PC-3 (cell line): ENCODE measurements at places on chromosomes 1 and 21.
A peak's percentile ranks its signal among the peaks of the same experiment; 100 is the strongest.

GRCh38 chr1:169680377-169681019 lies 30.9 kb downstream of the SELL start:
- DNase-seq = no peak

DNA sequence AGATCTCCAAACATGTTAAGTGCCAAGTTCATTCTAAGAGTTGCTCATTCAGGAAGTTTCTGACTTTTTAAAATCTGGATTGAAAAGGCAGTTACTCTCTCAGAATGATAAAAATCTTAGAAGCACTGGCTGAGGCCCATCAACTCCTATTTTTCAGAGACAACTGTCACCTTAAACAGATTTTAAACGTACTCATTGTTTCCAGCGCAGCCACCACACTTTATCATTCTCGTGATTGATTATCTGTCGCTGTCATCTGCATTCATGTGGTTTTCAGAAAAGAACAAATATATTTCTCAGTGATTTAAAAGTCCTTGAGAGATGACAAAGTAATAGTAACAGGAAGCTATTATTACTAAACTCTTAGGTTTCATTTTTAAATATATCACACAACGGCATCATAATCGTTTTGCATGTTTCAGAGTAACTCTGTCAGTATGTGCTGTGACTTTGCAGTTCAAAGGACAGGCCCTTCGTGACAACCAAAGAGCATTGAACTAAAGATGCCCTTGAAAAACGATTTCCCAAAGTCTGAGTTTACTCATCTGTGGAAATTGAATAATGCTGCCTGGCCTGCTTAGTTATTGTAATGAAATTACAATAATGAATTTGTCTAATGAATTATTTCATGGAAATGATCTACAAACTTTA lies 14.9 kb upstream of the KCNK1 start:
- no peak for DNase-seq

DNA sequence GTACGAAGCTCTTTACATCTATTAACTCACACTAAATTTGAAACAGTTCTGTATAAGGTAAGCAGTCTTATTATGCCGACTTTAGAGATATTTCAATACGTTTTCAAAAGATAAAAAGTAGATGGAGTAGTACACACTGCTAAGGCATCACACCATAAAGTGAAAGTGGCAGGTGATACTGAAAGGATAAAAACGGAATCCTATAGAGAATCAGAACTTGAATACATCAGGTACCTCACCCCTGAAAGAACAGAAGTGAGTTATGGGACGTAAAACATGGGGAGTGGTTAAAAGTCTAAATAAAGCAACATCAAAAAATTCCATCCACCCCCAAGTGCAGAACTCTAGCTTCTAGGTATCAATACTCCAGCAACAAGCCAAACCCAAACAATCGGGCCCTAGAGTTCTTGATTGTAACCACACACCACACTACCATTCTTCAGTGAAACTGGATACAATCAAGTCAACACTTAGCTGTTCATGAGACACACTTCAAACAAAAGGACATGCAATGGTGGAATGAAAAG lies 142.6 kb downstream of the SMYD3 start:
- no peak for DNase-seq

DNA sequence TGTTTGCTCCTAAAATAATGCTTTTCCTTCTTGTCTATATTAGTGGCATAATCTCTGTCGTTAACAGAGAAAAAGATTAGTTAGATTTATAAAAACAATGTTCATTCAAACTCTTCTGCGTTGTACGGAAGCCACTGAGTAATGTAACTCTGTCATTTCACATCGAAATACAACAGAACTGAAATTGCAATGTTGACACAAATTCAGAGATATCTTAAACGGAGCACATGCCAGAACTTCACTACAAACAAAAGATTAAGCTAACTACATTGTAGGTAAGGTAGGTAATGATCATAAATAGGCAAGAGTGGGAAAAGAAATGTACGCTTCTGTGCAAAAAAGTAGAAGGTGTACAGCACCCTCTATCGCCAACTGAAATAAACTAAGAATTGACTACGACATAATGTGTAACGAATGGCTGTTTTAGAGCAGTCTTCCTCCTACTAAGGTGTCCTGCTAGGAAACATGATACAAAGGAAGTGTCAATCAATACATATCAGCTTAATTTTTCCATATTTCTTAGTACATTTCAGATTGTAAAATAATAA lies 56.6 kb downstream of the PCNX2 start:
- no peak for DNase-seq

DNA sequence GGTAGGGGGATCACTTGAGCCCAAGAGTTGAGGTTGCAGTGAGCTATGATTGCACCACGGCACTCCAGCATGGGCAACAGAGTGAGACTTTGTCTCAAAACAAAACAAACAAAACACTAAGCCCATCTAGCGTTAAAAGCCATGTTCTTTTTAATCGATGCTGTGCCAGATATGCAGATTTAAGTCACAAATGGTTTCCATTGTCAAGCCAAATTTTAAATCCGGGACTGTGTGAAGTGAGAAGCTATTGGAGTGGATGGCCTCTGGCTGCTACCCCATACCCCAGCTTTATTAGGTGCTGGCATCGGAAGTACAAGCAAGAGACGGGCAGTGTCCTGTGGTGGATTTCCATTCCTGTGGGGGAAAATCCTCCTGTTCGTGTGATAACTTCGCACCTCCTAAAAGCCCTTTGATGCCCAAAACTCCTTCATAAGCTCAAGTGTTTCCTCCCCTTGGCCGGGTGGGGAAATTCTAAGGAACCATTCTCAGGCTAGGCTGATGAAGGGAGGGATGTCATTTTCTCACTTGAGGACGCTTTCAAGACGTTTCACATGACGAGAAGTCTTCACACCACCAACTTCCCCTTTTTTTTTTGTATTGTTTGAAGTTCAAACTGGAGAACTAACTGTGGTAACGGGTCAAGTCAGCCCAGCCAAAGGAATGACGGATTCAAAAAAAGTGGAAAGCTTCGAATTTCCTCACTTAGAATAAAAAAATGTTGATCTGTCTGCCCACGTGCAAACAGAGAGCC lies 140.8 kb downstream of the KAZN start:
- no peak for DNase-seq

GRCh38 chr21:38621132-38621531 lies 122.9 kb upstream of the ERG start:
- DNase-seq = peak; percentile 23

- DNase-seq = no peak
Measured at GRCh38 chr1:25068829-25069228, 138.8 kb upstream of the RUNX3 start.

GRCh38 chr1:69455718-69456117 lies 112.0 kb upstream of the LRRC7 start:
- DNase-seq = no peak

DNA sequence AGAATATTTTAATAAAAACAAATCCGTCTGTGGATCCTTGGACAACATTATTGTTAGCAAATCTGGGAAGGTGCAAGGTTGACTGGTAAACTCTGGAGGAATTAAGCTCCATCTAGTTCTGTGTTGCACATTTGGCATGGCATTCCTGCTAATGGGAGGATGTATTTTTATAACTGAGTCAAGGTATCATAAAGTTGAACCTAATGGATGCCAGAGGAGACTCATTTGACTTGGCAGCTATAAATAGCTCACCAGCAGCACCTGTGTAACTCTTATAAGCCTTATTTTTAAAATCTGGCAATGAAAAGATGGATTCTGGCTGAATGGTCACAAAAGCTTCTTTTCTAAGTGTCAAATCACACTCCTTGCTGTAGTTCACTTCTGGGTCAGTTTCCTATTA lies 118.5 kb upstream of the ADAMTS5 start:
- no peak for DNase-seq

GRCh38 chr1:39412892-39413291 lies 78.5 kb upstream of the BMP8A start:
- no peak for DNase-seq

- no peak for DNase-seq
Measured at GRCh38 chr1:19477284-19478249, 7.8 kb downstream of the CAPZB start.

DNA sequence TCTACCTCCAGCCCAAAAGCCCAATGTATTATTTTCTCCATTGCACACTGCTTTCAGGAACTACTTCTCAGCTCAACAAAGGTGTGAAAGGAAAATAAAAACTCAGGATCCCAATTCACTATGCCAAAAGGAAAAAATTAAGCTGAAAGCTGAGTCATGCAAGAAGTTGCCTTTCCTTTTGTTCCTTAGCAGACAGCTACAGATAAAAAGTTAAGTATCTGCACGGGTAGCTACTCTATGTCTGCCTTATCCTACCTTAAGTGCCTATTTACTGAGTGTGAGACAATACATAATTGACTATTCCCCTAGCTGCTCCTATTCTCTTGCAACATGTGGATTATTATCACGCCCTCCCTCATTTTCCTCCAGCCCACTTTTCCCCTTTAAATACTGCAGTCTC lies 84.1 kb downstream of the ADCY10 start:
- DNase-seq = no peak

GRCh38 chr1:201516511-201517127 lies 9.7 kb upstream of the CSRP1 start:
- no peak for DNase-seq

- DNase-seq = no peak
Measured at GRCh38 chr21:45579383-45580180, 37.3 kb upstream of the SLC19A1 start.

- no peak for DNase-seq
Measured at GRCh38 chr1:29502911-29503840, 266.9 kb downstream of the PTPRU start.

DNA sequence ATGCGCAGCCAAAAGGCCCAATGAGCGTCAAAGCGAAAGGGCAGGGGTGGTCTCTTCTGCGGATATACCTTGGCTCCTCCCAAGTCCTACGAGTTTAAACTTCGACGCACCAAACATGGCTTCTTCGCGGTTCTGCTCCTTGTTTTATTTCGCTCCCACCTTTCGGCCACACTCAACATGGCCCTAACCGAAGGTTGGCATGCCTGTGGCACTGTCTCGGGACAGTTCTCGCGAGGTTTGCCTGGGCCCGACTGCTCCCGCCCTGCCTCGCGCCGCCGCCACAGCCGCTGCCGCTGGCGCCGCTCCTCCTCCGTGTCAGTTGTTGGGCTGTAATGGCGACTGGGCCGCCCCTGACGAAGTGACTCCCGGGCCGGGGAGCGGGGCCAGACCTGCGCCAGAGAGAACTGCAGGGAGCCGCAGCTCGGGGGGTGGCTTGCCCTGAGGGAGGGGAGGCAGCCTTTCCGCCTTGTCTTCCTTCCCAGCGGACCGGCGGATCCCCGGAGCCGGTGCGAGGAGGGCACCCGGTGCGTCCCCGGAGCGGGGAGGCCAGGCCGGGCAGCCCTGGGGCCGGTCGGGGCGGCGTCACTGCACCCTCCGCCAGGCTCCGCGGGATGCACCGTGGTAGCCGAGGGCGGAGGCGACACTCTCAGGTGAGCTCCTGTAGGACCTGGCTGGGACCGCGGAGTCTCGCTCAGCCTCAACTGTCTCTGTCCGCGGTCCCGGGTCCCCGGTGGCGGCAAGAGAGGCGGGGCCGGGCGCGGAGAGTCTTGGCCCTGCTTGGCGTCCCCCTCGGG lies at the start of gene CEP350:
Gene CEP350, plus strand, starts transcription at position 318 of the 794 bp plus-strand sequence. CDS start 31,372 bp downstream, outside the sequence.
- peak; percentile 97 for DNase-seq

DNA sequence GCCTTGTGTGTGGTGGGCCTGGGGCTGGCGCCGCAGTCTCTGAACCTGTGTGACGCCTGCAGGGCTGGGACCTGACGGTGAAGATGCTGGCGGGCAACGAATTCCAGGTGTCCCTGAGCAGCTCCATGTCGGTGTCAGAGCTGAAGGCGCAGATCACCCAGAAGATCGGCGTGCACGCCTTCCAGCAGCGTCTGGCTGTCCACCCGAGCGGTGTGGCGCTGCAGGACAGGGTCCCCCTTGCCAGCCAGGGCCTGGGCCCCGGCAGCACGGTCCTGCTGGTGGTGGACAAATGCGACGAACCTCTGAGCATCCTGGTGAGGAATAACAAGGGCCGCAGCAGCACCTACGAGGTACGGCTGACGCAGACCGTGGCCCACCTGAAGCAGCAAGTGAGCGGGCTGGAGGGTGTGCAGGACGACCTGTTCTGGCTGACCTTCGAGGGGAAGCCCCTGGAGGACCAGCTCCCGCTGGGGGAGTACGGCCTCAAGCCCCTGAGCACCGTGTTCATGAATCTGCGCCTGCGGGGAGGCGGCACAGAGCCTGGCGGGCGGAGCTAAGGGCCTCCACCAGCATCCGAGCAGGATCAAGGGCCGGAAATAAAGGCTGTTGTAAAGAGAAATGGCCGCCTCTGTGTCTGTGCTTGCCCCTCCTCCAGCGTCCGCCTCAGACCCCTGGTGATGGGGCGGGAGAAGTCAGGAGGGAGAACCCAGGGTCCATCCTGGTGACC lies 788 bp downstream of the ISG15 start:
- peak; percentile 69 for DNase-seq

GRCh38 chr1:94974241-94974640 lies 47.3 kb upstream of the CNN3 start:
- DNase-seq = no peak

DNA sequence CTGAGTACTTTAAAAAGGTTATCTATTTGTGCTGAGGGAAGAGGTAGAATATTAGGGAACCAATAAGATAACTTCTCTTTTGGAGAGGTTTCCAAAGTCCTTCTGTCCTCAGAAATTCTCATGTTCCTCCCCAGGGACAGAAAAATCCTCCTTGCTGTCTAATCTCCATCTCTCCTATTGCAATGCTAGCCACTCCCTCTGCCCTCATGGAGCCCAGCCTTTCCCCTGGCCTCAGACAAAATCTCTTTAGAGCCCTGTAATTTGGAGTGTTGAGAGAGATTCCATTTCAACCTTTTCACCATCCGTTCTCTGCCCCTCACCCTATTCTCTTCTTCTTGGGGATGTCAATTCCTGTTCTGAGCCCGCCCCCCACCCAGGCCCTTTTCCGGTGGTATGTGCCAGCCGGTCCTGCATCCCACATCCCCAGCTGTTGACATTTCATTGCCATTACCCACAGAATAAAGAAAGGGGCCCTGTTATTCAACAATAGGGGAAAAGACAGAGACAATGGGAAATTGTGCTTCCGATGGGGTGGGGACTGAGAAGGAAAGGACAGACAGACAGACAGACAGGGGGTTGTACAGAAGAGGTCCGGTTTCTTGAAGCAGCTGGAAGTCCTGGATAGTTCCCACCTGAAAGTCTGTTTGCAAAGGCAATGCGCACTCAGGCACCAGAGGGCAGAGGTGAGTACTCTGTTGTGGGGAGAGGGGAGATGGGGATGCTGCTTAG lies at the start of gene HAPLN2:
Gene HAPLN2, plus strand, starts transcription at position 563 of the 729 bp plus-strand sequence. CDS start 4,076 bp downstream, outside the sequence.
- peak; percentile 60 for DNase-seq
